ENCODE measurements at places on chromosomes 7 and 10.

DNA sequence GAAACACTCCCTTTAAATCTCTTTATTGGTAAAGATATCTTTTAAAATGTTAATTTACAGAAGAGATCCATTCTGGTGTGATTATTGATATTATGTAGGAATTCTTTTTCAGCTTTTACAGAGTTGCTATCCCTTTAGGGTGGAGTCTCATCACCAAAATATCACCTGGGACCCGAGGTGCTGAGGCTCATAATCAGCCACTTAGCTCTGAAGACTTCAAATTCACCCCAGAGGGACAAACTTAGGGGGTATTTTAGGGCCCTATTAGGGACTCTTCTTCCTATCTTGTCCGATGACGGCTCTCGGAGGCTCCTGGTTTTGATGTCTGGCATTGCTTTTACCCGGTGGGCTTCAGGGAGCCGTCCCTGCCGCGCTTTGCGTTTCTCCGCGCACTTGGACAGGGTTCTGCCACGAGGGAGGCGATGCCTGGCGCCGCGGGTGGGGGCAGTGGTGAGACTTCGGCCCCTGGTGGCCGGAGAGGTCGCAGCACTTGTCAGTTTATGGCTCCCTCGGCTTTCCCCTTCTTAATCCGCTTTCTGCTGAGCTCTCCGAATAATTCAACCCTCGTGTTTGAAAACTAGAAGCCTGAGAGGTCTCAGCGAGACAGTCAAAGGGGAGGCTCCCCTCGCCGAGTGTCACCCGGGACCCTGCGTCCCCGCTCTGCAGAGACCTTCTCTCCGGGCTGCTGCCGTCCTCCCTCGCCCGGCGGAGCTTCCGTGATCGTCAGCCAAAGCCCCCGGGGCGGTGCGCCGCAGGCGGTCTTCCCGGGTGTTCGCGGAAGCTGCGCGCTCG, 27.8 kb downstream of the RBM20 start:
- DNase-seq = peak; percentile 51

- no peak for DNase-seq
Observed at GRCh38 chr10:1213252-1214070, 157.3 kb downstream of the WDR37 start.

DNA sequence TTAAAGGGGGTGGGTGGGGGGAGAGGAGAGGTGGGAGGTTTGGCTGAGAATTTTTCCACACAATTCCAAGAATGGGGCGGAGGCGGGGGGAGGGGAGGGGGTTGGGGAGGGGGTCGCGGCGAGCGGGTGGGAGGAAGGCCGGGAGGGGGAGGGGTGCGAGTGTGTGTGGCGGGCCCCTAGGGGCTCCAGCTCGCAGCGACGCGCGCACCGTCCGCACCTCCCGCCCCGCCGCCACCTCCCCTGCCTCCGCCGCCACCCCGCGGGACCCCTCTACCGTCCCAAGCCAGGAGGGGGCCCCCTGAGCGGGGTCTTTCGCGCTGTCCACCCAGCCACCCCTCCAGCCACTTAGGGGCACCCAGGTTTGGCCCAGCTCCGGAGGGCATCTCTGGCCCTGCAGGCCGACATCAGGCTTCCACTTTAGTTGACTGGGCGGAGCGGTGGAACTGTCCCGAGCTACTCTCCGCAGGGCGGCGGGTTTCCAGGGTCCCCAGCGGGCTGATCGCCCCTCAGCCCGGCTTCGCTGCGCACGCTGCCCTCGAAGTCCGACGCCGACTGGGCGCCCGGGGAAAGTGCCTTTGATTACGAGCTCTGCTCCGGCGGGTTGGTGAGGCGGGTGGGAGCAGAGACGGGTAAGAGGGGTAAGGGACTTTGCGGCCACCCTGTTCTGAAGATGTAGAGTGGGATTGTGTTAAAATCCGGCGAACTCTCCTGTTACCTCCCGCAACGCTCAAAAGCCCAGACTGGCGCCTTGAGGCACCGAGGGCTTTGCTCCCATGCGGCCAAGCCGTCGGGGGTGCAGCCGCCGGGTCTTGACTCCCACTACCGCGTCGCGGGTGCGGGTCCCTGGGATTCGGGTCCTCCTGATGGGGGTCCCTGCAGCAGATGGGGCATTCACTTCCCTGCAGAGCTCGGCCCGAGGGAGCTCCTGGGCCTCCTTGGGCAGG, 1.8 kb upstream of the VAX1 start:
- DNase-seq = no peak

- DNase-seq = no peak
Observed at GRCh38 chr7:137992104-137992549, 9.8 kb downstream of the CREB3L2 start.

DNA sequence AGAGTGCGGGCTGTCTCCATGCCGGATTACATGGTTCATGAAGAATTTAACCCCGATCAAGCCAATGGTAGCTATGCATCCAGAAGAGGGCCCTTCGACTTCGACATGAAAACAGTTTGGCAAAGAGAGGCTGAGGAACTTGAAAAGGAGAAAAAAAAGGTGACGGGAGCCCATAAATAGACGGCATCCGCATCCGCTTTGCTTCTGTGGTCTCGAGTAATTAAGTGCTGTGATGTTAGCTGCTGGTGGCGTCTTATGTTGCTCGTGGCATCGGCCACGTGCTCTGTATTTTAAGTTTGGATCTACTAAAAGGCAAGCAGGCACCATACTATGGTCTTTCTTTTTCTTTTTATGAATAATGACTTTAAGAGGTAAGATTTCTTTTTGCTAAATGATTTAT, 11.1 kb downstream of the C7orf57 start:
- no peak for DNase-seq

DNA sequence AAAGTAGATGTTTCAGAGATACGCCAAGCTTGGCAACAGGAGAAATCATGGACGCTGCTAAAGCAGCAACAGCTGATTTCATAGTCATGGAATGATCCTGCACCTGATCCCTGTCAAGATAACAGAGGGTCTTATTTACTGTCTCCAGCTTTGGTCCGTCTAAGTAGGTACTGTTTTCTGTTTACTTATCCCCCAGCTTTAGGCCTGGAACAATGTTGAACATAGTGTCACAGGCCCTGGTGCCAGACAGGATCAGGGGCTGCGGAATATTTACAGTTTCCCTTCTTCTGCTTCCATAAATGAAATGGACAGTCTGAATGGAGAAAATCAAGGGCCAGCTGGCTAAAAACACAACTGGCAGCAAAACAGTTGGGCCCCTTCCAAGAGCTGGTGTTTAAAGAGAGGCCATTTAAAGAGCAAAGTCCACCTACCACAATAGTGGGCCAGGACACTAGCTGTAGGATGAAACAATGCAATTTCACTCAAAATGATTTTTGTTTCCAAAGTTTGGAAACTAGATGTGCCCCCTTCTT, 2.9 kb downstream of the GPR37 start:
- DNase-seq = no peak

GRCh38 chr10:104433669-104434068, 80.0 kb downstream of the CFAP58 start:
- no peak for DNase-seq

DNA sequence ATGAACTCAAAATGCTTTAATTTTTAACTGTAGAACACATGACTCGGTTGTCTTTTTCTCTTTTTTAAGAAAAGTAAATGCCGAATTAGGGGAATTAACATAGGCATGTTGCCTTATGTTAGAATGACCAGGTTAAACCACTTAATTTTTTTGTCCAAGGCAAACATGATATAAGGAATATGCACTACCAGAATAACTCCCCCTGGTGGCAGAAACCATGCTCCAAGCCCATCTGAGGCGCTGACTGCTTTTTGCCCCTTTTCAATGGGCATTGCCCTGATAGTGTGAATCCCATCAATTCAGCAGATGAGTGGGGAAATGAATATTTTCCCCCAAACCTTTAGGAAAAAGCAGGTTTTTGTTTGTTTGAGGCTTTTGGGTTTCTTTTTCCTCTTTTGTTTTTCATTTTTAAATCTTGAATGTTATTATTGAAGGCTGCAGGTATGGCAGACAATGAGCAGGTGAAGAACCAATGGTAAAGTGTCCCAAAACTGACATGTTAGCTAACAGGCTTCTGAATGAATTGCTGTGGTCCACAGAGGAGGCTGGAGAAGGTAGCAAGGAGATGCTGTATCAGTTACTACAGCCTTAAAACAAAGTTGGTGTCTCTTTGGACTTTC, 284.3 kb downstream of the SORCS3 start:
- peak; percentile 1 for DNase-seq

- DNase-seq = no peak
Observed at GRCh38 chr7:18475488-18475887, 20.1 kb upstream of the HDAC9 start.

DNA sequence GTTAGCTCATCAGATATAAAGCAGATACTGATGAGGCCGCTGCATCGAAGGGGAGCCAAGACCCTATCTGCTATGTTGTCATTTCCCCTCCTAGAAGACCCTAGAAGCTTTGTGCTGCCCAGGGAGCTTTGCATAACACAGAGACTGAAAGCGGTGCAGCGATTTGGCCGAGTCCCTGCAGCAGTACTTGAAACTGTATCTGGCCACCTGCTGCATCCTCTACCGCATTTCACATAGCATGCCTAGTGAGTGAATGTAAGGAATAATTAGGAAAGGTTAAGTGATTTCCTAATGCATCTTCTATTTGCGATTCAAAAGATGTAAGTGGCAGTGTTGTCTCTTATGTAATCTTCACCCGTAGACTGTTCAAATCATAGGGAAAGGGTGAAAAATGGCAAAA, 106.7 kb downstream of the LRMDA start:
- no peak for DNase-seq

- DNase-seq = no peak
Observed at GRCh38 chr10:124066781-124067714, 26.4 kb downstream of the CHST15 start.

GRCh38 chr7:65477326-65477725, 103.7 kb downstream of the ZNF92 start:
- DNase-seq = no peak

DNA sequence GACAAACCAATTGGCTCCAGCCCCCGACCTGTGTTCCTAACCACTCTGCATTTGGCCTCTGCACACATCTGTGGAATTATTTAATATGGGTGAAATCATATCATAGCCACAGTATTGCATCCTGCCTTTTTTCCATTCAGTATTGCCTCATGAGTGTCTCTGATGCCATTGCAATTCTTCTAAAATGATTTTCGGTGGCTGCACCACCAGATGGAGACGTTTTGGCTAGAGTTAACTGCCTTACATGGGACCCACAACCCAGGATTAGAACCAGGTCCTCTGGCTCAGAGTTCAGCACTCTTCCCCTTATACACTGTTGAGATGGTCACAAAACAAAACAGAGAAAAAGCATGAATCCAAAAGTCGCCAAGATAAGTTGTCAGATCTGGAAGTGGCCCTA, 180.8 kb downstream of the EMX2 start:
- DNase-seq = no peak

DNA sequence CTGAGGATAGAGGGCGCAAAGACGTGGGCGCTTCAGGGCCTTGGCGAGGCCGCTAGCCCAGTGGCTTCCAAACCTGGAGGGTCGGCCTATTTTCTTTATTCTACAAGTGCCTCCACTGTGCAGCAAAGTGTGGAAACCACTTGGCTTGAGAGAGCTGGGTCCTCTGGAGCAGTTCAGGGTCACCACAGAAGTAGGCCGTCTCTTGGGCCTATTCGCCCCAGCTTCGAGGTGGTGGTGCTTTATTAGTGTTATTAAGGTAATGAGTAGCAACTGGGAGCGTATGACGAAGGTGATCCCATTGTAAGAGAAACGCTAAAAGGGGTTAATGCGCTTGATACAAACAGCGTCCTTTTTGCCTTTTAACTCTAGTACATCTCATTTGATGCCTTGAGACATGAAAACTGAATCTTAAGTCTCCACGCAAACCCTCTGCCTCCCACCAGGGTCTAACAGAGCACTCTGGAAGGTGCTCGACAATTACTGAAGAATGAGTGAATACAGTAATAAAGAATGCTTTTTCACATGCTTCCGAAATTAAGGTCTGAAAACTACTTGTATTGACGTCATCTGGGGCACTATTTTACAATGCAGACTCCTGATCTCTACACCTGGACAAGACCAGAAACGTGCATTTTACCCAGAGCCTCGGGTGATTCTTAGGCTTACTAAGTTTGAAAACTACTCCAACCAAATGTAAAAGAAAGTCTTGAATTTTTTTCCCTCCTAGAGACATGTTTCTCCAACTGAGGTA, 647 bp upstream of the GSAP start:
- no peak for DNase-seq
